ENCODE measurements at places on chromosomes 4 and X.
A peak's percentile ranks its signal among the peaks of the same experiment; 100 is the strongest.

DNA sequence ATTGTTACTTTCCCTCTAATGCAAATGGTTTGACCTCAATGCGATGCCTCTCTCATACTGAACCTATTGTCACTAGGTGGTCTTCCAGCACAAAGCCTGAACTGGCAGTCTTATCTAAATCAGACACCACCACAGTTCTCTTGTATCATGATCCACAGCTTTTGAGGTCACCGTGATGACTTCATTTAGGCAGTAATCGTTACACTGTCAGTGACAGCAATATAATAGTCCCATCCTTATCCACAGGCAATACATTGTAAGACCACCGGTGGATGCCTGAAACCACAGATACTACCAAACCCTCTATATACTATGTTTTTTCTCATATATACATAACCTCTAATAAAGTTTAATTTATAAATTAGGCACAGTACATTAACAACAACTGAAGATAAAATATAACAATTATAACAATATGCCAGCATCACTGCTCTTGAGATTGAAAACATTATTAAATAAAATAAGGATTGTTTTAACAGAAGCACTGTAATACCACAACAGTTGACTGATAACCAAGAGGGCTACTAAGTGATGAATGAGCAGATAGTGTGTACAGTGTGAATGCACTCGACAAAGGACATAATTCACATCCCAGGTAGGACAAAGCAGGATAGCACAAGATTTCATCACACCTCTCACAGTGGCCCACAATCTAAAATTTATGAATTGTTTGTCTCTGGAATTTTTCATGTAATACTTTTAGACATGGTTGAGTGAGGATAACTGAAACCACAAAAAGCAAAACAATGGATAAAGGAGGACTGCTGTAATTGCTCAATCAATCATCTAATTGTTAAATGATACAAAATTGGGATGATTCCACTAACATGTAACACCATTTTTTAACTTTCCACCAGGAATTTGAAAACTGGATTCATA is 419.4 kb downstream of the CENPC start:
- DNase-seq = no peak

DNA sequence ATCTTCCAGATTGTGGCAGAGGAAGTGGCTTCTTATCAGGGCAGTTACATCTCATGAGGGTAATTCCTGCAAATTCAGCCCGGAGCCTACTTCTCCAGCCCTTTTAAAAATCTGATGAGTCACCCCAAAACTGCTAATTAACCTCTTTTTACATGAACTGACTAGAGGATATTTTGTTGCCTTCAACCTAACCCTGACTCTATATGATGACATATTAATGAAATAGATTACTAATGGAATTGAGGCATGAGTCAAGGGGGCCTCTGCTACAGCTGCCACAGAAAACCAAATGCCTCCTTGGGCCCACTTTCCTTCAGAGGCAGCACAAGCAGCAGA is 72.5 kb downstream of the QRFPR start:
- no peak for DNase-seq

DNA sequence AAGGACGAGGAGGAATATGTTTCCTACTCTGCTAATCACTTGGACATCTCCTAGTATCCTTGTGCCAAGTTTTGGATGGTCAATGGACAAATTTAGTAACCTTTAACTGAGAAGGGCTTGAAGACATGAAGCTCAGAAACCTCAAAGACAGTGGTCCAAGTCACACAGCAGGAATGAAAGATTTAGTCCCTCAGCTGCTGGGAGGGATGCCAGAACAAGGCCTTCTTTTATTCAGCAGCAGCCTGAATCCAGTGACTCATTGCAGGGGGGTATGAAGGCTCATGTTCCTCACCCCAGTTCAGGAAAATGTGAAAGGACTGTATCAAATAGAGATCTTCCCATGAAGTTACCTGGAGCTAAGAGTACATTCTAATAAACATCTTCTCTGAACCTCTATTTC is 214.9 kb upstream of the UGT8 start:
- DNase-seq = no peak

- no peak for DNase-seq
These were observed 23.1 kb upstream of the TMEM150C start for GRCh38 chr4:82584931-82585330.

DNA sequence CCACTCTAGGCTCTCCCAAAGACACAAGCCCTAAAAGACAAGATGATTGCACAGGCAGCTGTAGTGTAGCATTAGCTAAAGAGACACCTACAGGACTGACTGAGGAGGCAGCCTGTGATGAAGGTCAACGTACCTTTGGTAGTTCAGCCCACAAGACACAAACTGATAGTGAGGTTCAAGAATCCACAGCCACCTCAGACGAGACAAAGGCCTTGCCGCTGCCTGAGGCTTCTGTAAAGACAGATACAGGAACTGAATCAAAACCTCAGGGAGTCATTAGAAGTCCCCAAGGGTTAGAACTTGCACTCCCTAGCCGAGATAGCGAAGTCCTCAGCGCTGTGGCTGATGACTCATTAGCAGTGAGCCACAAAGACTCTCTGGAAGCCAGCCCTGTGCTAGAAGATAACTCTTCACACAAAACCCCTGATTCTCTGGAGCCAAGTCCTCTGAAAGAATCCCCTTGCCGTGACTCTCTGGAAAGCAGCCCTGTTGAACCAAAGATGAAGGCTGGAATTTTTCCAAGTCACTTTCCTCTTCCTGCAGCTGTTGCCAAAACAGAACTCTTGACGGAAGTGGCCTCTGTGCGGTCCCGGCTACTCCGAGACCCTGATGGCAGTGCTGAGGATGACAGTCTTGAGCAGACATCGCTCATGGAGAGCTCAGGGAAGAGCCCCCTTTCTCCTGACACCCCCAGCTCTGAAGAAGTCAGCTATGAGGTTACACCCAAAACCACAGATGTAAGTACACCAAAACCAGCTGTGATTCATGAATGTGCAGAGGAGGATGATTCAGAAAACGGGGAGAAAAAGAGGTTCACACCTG is 306.3 kb downstream of the ANK2 start:
- DNase-seq = peak; percentile 97

DNA sequence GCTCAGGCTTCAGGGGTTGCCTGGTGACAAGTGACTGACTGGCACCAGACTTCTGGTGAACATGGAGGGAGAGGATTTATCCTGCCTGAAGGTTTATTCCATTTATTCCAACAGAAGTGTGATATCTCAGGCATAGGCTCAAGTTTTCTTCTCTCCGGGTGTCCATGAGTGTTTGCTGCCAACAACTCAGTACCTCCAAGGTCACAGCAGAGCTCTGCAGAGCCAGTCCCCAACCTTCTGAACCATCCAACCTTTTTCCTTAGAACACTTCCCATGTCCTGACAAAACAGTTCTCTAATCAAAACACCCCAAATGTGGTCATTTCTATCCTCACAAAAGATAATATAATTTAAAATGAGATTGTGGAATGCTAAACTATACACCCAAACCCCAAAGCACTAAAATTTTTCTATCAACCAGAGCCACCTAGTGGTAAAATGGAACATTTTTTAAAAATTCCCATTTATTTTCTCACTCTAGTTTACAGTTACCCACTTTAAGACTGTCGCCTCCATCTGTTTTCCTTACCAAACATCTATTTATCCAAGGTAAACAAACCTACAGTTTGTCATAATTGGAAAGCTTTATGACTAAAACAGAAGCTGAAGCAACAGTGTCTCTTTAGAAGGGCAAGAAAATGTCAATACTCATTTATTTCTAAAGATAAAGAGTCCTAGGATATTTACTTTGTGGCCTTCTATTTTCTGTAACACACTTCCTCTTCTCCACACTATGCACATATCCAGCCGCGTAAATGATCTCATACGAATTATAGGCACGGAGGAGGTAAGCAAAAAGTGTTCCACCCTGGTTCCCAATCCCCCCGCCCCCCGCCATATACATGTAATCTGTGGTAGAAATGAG is 39.5 kb downstream of the TMEM154 start:
- peak; percentile 48 for DNase-seq

DNA sequence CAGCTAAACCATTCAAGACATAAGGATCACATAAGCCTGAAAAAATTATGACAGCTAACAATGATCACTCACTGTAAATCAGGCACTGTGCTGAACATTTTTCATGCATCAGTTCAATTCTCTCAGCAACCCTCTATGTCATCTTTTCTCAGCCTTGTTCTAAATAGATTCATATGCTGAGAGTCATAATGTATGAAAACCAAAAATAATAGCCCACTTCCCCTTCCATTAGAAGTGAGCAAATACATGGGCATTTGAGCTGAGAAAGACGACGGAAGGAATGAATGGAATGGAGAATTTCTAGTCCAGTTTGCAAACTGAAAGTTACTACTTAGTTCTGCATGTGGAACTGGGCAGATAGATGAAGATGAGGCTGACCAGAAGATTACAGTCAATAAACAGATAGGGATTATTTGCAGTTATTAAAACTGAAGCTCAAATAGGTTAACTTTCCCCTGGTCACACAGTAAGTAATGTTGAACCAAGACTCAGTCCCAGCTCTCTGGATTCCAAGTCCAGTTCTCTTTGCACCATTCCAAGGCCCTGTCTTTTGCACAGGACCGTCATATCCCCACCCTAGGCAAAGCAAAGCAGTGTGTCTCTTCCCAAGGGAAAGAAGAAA is 1.6 kb upstream of the SH3RF1 start:
- no peak for DNase-seq

Measured in Kasumi-1 (cell line).